ENCODE measurements at places on chromosomes 5 and 9.

DNA sequence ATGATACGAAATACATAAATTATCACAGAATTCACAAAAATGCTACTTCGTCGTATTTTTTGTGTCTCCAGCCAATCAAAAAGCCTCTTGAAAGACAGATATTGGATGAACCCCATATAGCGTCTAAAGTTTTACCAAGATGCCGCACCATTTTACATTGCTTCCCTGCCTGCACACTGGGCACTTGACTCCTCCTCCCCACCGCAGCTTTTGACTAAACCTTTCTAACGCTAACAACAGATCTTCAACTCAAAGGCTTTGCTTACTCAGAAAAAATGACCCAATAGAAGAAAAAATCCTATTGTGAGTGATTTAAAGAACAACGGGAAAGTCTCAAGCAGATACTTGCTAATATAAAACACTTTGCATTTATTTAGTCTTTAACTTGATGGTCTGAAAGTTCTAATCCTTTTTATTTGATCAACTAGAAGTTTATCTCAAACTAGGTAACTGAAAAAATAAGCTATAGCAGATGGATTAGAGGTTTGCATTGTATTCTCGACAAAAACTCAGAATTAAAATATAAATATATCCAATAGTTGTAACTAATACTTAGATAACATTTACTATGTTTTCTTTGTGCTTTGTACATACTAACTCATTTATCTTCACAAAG is 609.1 kb upstream of the DMAC1 start:
- DNase-seq: no peak

DNA sequence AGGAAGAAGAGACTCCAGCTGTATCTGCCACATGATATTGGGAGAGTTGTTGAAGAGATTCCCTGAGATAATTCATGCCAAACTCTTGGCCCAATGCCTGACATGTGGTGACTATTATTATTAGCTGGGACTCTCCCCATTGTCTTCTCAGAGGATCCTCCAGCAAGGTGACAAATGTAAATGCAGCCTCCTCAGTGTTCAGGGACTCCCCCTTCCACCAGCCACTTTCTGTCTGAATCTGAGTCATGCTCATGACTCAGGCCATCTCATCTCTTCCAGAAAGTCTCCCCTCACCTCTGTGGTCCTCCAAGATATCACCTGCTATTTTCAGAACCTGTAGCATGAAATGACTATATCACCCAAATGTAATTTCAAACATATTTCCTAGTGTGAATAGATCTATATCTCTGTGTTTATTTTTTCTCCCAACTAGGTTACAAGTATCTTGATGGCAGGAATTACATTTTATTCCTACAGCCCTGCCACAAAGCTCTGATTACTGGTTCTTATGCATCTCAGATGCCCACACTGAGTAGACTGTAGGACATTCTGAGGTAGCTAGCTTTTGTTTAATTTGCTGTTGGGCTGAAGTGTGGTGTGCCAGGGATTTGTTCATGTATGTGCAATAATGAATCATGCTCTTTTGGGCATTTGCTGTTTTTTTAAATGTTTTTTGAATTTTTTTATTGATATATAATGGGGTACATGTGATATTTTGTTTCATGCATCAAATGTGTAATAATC is 126.6 kb upstream of the IL12B start:
- no peak for DNase-seq

DNA sequence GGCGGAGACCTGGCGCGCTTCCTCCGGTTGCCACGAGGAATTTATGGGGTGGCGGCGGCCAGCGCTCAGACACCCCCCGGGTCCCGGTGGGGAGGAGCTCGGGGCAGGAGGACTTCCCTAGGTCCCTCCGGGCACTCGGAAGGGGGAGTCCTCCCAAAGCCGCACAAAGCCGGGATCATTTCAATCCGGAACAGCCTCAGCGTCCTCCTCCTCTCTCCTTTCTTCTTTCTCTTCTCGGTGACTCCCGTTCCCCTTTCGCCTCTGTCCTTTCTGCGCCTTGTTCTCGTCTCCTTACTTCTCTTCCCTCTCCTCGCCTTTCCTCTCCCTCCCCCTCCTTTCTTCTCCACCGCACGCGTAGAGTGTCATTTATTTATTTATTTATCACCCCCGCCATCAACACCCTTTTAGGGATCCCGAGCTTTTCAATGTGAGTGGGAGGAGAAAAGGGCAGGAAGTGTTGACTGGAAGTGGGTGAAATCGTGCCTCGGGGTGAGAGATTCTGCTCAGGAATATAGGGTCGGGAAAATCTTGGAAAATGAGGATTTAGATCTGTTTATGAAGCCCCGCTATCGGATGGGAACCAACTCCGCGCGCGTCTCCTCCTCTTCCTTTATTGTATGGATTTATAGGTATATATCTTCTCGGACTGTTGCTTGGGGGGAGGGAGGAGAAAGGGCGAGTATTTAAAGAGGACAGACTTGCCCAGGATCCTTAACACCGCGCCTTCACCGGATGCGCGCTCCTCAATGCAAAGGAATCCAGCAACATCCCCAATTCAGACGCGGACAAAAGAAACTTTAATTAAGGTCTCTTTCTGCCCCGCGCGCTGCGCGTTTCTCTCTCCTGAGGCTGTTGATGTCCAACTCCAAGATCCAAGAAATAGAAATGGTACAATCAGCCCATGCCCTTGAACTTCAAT is 2.0 kb upstream of the ZNF462 start:
- DNase-seq: no peak

GRCh38 chr5:54518146-54518817 is 723 bp downstream of the SNX18 start:
- no peak for DNase-seq

DNA sequence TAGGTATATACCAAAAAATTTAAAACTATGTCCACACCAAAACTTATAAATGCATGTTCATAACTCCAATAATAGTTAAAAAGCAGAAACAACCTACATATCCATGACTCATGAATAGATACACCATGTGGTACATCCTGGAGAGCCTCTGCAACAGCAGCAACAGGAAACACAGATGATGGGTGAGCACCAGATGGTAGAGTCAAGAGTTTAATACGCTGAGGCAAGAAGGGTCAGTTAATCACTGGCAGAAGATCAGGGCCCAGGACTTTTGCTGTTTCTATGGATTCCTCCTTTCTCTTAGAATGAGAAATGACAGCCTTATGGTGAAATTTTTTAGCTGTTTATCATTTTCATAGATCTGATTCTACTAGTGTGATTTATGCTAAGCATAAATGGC is 351.8 kb upstream of the ADAMTSL1 start:
- no peak for DNase-seq

GRCh38 chr5:167271511-167271910 is 1019.9 kb upstream of the WWC1 start:
- DNase-seq: no peak

GRCh38 chr5:150801117-150801927 is 22.8 kb downstream of the SMIM3 start:
- DNase-seq: no peak

- DNase-seq: no peak
These were observed 187.1 kb upstream of the TBC1D2 start for GRCh38 chr9:98442541-98442940.

GRCh38 chr5:132759114-132760048 is 12.2 kb downstream of the CCNI2 start:
- DNase-seq: no peak

DNA sequence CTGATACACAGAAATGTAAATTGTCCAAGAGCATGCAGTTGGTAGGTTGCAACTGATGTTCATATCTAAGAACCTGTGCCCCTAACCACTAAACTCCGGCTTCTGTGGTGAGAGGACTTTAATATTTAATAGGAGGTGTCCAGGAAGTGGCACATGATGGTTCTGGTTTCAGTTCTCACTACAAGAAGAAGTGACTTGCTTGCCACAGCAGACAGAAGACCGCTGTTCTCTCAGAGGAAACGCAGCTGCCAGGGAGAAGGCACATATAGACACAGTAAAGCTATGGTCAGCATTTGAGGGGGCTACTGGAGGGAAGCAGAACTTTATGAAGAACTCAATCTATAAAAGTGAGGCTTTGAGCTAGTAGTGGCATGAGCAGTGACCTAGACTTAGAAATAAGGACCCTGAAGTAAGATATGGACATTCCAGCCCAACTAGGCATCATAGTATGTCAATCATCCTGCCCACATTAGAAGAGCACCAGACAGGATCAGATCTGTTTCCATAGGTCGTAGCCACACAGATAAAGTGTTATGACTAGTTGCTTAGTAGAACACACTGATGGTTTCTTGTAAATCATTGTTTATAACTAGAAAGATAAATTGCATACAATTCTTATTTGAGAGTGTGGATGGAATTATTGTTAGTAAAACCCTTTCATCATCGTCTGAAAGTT is 36.4 kb upstream of the DAB2 start:
- no peak for DNase-seq

GRCh38 chr9:98240475-98240874 is 15.0 kb downstream of the TBC1D2 start:
- no peak for DNase-seq
